ENCODE measurements at places on chromosomes 7 and 10.

DNA sequence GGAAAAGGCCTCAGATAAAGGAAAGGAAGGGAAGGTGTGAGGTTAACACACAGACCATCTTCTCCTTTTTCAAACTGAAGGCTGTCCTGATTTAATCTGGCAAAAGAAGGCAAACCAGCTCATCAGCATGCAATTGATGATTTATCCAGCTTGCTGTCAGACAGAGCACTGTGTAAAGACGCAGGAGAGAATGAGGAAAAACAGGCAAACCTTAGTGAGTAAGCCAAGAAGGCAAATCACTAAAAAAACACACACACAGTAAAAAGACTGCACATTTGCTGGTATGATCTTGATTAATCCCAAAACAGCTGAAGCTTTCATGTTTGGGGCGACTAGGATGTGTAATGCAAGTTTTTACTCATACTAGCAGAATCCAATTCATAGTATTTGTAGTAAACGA lies 65.8 kb upstream of the SKAP2 start:
- no peak for DNase-seq

- no peak for DNase-seq
Measured at GRCh38 chr10:100020886-100021253, 11.1 kb upstream of the DNMBP start.

GRCh38 chr10:13614530-13615332 lies 28.0 kb downstream of the PRPF18 start:
- DNase-seq, result no peak

DNA sequence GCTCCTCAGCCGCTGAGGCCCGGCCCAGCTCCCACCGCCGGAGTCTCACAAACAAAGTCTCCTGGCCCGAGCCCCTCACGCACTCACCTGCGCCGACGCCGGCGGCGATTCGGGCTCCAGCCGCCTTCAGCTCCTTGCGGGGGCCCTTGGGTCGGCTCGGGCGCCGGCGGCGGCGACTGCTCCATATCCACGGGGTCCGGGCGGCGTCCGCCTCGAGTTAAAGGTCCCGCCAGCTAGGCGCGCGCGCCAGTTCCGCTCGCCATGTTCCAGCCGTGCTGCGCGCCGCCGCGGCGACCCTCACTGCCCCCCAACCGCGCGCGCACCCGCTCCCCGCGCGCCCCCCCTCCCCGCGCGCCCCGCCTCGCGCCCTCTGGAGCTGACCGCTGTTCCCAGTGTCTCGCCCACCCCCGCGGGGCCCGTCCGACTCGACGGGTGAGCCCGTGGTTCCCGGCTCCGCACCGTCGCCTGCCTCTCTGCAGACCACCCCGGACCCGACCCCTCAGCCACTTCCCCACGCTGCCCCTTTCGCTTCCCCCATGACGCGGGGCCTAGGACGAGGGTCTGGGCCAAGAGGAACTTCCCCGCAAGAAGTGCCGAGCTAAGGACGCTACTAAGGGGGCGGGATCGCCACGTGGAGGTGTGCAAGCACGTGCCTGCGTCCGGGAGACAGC lies 396.1 kb downstream of the ZNF33B start:
- DNase-seq, result no peak

DNA sequence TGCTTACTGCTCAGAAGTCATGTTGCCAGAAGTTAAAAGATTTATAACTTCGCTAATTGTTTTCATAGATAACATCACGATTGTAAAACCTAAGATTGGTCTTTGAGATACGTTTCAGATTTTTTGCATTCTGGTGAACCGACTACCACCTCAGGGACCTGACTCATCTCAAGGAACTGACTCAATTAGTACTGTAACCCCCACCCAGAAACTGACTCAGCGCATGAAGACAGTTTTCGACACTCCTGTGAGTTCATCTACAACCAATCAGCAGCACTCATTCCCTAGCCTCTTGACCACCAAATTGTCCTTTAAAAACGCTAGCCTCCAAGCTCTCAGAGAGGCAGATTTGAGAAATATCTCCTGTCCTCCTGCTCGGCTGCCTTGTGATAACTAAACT lies 72.3 kb downstream of the ELMO1 start:
- DNase-seq, result no peak

DNA sequence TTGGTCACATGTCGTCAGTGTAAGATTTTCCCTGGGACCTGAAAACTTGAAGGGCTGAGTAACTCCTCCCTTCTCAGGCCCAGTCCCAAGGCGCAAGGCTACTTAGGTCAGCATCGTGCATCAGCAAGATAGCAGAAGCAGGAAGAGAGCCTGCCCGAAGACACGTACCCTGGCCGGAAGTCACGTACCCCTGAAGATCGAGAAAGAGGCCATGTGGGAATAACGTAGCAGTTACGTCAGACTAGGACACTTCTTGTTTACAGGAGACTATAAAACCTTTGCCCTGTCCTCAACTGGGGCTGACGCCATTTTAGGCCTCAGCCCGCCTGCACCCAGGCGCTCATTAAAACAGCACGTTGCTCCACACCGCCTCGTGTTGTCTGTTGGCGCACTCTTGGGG lies 114.3 kb upstream of the GALNT17 start:
- DNase-seq, result no peak

GRCh38 chr10:11089272-11089671 lies 71.6 kb downstream of the CELF2 start:
- DNase-seq, result no peak

Data from hippocampal formation (tissue), 2 donors.